ENCODE measurements at places on chromosomes 13 and 19. TPM values are rescaled to one million over a fixed set of nuclear protein-coding genes. Genes with fewer than 3 reads are reported as not detected.

DNA sequence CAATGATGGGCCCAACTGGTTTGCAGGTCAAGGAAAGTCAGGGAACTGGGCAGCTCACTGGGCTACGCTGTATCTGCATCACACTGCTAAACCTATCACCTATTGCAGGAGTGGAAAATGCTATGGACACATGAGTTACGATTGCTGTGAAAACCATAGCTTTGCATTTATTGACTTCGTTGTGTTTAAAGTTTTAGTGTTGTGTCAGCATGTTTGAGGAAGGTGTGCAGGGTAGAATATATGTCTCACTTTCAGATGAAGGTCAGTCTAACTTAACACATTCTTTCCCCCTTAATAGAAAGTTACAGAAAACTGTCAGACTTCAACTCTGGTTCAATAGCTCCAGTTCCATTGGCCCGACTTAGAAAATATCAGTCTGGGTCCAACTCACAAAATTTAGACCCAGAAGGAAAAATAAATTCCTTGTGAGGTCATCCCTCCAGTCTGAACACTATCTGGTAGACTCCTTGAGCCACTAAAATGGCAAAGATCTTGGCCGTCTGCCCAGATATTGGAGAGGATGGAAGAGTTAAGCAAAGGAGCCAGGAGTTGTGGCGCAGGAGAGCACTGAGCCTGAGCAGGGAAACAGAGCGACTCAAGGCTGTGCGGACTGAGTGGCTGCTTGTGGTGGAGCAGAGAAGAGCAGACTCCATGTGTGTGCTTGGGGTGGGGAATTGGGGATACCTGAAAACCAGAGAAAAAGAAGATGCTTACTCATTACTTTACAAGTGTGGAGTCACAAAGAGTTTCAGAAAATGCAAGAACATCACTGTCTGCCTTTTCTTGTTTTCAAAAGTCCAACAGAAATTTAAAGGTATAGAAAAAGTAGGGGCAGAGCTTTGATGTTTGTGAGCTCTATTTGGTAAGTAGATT is 518.5 kb downstream of the FGF9 start:
- no peak for DNase-seq

DNA sequence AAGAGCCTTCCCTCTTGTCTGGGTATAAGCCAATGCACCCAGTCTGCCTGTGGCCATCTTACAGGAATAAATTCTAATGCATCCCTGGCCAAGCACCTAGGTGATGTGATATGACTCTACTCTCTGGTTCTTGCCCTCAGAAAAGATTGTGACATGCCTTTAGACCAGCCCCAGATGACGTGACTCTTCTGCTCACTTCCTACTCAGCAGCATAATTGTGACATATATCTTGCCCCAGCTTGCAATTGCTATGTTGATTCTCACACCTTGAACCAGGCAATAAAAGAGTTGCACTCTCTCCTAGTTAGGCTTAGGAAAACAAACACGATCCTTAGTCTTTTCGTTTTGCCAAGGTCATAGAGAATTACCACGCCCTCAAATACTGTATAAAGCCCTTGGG is 13.3 kb upstream of the ZNF726 start:
- DNase-seq, result no peak

DNA sequence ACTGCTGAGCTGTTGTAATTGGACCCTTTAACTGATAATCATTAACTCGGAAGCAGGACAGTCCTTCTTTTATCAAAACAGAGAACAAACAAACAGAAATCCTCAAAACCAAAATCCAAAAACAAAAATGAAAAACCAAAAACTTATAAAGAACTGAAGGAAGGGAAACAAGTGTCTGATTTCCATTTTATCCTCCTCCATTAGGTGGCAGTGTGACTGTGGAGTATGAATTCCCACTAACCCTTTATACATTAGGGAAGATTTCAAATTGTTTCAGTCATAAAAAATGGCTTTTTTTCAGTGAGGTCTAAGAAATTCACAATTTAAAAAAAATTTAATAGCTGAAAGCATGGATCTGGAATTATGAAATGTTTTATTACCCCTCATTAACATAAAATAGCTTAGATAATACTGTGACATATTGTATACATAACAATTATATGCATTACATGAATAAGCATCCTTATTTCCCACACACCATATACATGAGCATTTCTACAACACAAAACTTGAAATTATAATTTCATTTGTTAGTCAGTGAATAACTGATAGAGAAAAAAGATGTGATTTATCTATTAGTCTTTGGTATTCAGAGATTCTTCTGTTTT is 1074.3 kb upstream of the PCDH9 start:
- peak; percentile 14 for DNase-seq

DNA sequence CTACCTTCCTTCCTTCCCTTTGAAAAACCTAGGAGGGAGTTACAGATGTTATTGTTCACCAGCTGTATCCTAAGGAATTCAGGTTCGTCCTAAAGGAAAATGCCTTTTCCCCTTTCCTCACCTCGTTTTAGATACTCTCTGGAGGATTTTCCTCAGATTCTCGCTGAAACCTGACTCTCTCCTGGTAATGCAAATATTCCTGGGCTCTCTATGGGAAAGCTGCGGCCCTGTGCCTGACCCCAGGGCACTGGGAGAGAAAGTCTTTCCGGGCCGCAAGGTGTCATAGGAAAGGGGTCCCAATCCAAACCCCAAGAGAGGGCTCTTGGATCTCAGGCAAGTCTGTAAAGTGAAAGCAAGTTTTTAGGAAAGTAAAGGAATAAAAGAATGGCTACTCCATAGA is 13.1 kb upstream of the OR1M1 start:
- no peak for DNase-seq

DNA sequence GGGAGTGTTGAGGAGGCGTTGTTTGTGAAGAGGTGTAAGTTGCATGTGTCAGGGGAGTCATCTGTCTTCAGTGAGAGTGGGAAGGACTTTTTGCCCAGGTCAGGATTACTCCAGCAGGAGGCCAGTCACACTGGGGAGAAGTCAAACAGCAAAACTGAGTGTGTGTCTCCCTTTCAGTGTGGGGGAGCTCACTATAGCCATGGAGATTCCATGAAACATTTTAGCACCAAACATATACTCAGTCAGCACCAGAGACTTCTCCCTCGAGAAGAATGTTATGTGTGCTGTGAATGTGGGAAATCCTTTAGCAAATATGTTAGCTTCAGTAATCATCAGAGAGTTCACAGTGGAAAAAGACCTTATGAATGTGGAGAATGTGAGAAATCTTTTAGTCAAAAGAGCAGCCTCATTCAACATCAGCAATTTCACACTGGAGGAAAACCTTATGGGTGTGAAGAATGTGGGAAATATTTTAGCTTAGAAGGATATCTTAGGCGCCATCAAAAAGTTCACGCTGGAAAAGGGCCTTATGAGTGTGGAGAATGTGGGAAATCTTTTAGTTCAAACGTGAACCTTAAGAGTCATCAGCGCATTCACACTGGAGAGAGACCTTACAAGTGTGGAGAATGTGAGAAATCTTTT is 8.4 kb upstream of the ZNF587 start:
- DNase-seq, result no peak

CLEC17A gene
- polyA plus RNA-seq, result 0.07 TPM

ITM2B gene
- 163 TPM for polyA plus RNA-seq

FAM124A gene
- polyA plus RNA-seq, result 5.2 TPM

LIPE gene
- polyA plus RNA-seq, result 3.8 TPM

IRS2 gene
- polyA plus RNA-seq, result 1.6 TPM

EMP3 gene
- polyA plus RNA-seq, result 565 TPM

CEACAM7 gene
- polyA plus RNA-seq, result not detected

CLDN10 gene
- polyA plus RNA-seq, result 0.92 TPM

FXYD7 gene
- not detected for polyA plus RNA-seq

CD70 gene
- polyA plus RNA-seq, result 0.10 TPM
